Activated CD4-positive, alpha-beta T cell treated with anti-CD3 and anti-CD28 coated beads for 36 hours (primary cell): ENCODE measurements at places on chromosomes 2 and 18. TPM values are rescaled to one million over a fixed set of nuclear protein-coding genes. Genes with fewer than 3 reads are reported as not detected.

Gene GLB1L
- total RNA-seq: 4.2 TPM

DNA sequence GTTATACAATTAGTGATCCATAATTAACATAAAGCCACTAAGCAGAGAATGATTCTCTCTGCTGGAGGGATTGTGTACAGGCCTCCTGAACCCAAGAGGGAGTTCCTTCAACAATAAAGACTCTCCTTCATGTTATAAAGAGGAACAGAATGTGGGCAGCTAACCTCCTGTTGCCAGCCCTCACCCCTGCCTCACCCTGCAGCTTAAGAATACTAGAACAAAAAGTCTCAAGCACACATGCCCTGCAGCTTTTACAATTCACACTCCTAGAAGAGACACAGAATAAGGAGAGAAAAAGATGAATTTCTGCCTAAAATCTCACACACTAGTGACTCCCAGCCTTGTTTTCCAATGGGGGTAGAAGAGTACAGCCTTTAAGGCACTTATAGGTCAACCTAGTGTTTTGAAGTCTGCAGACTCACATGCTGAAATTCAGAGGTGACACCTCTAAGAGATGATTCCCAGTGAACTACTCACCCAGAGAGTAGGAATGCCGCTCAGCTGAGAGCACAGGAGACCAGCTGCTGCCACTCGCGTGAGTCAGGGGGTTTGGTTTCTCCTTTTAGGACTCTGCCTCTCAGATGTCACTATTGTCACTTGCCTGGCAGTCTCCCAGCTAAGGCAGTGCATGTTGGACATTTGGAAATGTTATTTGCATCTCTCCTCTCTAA is 32.5 kb upstream of the IL1RL1 start:
- no peaks in the 10 kb centered on the region for H3K36me3 ChIP-seq
- no peak for DNase-seq
- H3K27ac ChIP-seq: no peak overlapping the region
- no peak overlapping the region for H3K4me3 ChIP-seq
- H3K4me1 ChIP-seq: peaks cover 10% of the 10 kb centered on the region

Gene ABCG5
- total RNA-seq: not detected

Gene RIT2
- total RNA-seq: not detected

Gene CYP27C1
- total RNA-seq: not detected

DNA sequence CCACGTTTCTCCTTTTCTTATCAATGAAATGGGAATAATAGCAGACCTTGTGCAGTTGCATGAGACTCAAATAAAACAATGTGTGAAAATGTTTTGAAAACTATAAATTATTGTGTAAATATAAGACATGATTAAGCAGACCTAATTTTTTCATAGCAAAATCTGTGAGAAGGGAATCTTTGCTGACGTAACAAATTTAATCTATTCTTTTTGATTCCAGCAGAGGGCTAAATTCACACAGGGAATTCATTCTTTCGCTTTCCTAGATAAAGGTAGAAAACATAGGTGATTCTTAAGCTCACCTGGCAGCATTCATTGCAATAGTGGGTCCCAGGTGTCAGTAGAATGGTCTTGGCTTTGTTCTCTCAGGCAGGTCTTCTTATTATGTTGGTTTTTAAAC is 450.0 kb upstream of the GCFC2 start:
- no peaks in the 10 kb centered on the region for H3K27me3 ChIP-seq
- no peaks in the 10 kb centered on the region for H3K4me1 ChIP-seq
- no peak for DNase-seq
- no peak overlapping the region for H3K4me3 ChIP-seq
- no peak overlapping the region for H3K27ac ChIP-seq

Gene LYPD6B
- not detected for total RNA-seq

DNA sequence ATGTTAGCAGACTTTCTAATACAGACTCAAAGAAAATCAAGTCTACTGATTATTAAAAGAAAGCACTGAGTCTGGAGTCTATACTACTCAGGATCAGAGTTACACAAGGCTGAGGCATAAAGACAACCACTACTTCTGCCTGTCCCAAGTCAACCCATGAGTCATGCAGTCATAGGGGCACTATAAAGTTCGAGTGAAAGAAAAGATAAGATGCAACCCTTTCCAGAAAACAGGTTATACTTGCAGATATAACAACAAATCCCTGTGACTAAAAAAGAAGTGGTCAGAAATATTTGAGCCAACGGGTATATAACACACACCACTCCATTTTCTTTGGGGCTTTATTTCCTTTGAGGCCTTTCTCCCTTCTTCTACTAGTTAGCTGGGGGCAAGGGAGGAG is 18.6 kb upstream of the SCRN3 start:
- H3K27me3 ChIP-seq: no peaks in the 10 kb centered on the region
- H3K4me1 ChIP-seq: no peaks in the 10 kb centered on the region
- no peak for DNase-seq
- H3K4me3 ChIP-seq: no peak overlapping the region

- H3K36me3 ChIP-seq: peaks cover 49% of the 10 kb centered on the region
- peak overlapping the region; percentile 89 for H3K4me3 ChIP-seq
- peaks cover 66% of the 10 kb centered on the region for H3K4me1 ChIP-seq
- H3K27ac ChIP-seq: peak overlapping the region; percentile 93
Observed at GRCh38 chr2:219252570-219252899, 508 bp upstream of the TUBA4B start.

DNA sequence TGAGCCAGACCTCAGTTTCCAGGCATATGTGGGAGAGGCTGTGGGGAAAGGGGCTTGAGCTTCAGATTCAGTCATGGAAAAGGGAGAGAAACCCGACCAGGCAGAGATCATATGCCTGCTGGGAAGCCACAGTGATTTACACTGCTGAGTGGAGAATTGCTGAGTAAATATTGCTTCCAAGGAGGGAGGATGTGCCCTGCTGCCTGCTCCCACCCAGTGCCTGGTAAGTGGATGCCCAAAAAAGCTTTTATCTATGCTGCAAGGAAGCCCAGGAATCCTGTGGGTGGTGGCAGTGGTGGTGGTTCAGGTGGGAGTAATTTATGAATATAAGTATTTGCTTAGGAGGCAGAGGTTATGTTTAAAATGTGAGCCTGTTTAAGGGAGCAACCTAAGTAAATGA is 39.5 kb downstream of the INO80C start:
- H3K4me1 ChIP-seq: no peaks in the 10 kb centered on the region
- H3K36me3 ChIP-seq: no peaks in the 10 kb centered on the region
- no peak overlapping the region for H3K4me3 ChIP-seq
- no peak overlapping the region for H3K27ac ChIP-seq
- DNase-seq: no peak

DNA sequence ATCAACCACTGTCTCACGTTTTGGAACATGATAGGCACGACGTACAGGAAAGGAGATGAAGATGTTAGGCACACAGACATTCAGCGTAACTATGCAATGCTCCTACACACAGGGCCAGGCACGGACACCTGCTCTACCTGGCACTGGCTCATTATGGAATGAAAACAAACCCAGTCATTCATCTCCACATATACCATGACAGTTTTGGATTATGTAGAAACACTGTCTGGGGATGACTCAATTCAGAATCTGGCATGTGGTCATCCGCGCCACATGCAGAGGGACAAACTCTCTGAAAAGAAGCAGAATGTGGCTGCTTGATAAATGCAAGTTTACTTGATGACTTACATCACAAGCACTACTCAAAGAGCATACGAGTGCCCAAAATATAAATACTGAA is 29.5 kb upstream of the NFU1 start:
- no peak overlapping the region for H3K4me3 ChIP-seq
- peaks cover 37% of the 10 kb centered on the region for H3K36me3 ChIP-seq
- H3K27me3 ChIP-seq: no peaks in the 10 kb centered on the region

- no peaks in the 10 kb centered on the region for H3K27me3 ChIP-seq
- no peak for DNase-seq
- no peaks in the 10 kb centered on the region for H3K36me3 ChIP-seq
- no peaks in the 10 kb centered on the region for H3K4me1 ChIP-seq
- no peak overlapping the region for H3K4me3 ChIP-seq
- H3K27ac ChIP-seq: no peak overlapping the region
Observed at GRCh38 chr18:14944838-14945237, 196.9 kb downstream of the ANKRD30B start.

- no peak overlapping the region for H3K27ac ChIP-seq
- H3K36me3 ChIP-seq: peaks cover 22% of the 10 kb centered on the region
- no peaks in the 10 kb centered on the region for H3K4me1 ChIP-seq
- H3K4me3 ChIP-seq: no peak overlapping the region
- no peaks in the 10 kb centered on the region for H3K27me3 ChIP-seq
Observed at GRCh38 chr2:239355139-239355538, 45.7 kb downstream of the HDAC4 start.

DNA sequence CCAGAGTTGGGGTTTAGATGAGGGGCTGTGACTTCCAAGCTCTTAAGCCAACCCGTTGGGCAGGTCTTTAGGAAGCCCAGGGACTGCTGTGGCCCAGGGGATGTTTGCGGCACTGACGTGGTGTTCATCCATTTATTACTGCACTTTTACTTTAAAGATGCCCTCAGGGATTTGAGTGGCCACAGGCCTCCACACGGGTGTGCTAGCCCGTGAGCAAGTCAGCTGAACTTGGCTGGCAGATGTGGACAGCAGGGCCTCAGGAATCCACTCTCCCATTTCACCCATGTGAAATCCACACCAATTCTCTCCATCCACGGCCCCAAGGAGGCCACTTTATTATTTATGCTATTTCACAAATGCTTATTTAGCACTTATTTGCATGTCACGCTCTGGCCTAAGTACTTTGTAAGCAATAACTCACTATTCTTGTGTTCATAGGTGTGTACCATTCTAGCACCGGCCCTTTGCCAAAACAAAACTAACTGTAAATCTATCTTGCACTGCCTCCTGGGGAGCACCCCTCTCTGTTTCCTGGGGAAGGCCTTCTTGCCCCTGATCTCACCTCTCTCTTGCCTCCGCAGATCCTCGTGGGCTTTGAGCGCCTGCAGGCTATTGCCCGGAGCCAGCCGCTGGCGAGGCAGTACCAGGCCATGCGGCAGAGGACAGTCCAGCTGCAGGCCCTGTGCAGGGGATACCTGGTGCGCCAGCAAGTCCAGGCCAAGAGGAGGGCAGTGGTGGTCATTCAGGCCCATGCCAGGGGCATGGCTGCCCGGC is 39.1 kb upstream of the GPR17 start:
- no peaks in the 10 kb centered on the region for H3K36me3 ChIP-seq
- H3K27me3 ChIP-seq: no peaks in the 10 kb centered on the region
- H3K27ac ChIP-seq: no peak overlapping the region
- H3K4me3 ChIP-seq: no peak overlapping the region
- H3K4me1 ChIP-seq: peaks cover 8% of the 10 kb centered on the region

- peak; percentile 65 for DNase-seq
- H3K4me1 ChIP-seq: peaks cover 58% of the 10 kb centered on the region
- H3K27me3 ChIP-seq: no peaks in the 10 kb centered on the region
- peaks cover 13% of the 10 kb centered on the region for H3K36me3 ChIP-seq
Observed at GRCh38 chr2:88692187-88692586, 714 bp downstream of the RPIA start.

Gene CFC1
- not detected for total RNA-seq

DNA sequence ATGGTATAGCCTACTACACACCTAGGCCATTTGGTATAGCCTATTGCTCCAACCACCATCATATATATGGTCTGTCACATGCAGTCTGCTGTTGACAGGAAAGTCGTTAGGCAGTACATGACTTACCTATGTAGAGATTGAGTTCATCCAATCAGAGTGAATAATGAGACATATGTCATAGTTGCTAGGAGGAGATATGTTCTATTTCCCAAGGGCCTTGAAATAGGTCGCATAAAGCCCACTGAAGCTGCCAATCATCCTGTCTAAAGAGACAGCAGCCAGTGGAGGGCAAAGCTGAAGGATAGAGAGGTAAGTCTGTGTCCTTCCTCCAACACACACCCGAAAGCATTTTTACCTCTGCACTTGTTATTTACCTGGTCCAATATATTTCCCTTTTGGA is 263.4 kb downstream of the PTPRM start:
- H3K4me3 ChIP-seq: no peak overlapping the region
- DNase-seq: no peak
- no peak overlapping the region for H3K27ac ChIP-seq
- peaks cover 1% of the 10 kb centered on the region for H3K27me3 ChIP-seq

- DNase-seq: peak; percentile 68
- peaks cover 49% of the 10 kb centered on the region for H3K4me1 ChIP-seq
- peak overlapping the region; percentile 91 for H3K27ac ChIP-seq
- H3K4me3 ChIP-seq: peak overlapping the region; percentile 92
- H3K27me3 ChIP-seq: no peaks in the 10 kb centered on the region
Observed at GRCh38 chr2:201235860-201236811, 24.2 kb upstream of the CASP8 start.

- DNase-seq: no peak
- peaks cover 30% of the 10 kb centered on the region for H3K27me3 ChIP-seq
- H3K36me3 ChIP-seq: no peaks in the 10 kb centered on the region
- H3K27ac ChIP-seq: no peak overlapping the region
Observed at GRCh38 chr18:13894531-13894930, 20.8 kb downstream of the MC2R start.

DNA sequence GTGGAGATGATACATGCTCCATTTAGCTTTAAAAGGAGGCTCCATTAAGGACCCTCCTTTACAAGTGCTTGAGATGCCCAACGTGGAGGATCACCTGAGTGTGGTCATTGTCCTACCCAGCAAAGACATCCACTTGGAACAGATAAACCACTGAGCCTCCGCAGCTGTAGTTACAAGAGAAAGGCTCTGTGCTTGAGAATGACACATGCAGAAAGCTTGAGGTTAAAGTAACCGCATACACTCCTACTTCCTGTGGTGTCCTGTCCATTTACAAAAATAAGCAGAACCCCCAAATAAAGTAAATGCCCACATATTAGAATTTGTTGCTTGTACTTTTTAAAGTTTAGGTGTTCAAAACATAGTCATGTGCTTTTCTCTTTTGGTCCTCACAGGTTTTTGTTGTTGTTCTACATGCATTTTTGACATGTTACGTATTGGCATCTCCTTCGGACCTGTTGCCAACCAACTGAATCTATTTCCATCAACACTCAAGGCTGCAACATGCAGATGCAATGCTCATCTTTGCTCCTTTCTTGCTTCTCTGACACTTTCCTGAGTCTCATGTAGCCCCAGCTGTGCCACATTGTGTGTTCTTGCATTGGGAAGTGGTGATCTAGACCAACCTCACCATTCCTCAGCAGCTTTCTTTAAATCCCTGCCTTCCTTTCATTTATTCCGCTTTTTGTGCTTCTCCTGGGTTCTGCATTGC is 56.0 kb downstream of the SERPINB7 start:
- H3K27me3 ChIP-seq: peaks cover 23% of the 10 kb centered on the region
- H3K27ac ChIP-seq: no peak overlapping the region
- H3K36me3 ChIP-seq: no peaks in the 10 kb centered on the region
- DNase-seq: no peak
- H3K4me3 ChIP-seq: no peak overlapping the region

GRCh38 chr2:127579231-127579630 is 43.7 kb downstream of the MYO7B start:
- no peak overlapping the region for H3K4me3 ChIP-seq
- peaks cover 14% of the 10 kb centered on the region for H3K4me1 ChIP-seq
- no peaks in the 10 kb centered on the region for H3K27me3 ChIP-seq

Gene ARHGEF33
- 0.09 TPM for total RNA-seq

- no peaks in the 10 kb centered on the region for H3K36me3 ChIP-seq
- peaks cover 22% of the 10 kb centered on the region for H3K4me1 ChIP-seq
- H3K27me3 ChIP-seq: no peaks in the 10 kb centered on the region
- DNase-seq: no peak
Observed at GRCh38 chr2:1511455-1511854, 98.2 kb downstream of the TPO start.
